ENCODE measurements at places on chromosomes 4 and X.
A peak's percentile ranks its signal among the peaks of the same experiment; 100 is the strongest.

- DNase-seq, result no peak
- H3K27me3 ChIP-seq, result no peaks in the 10 kb centered on the region
- H3K4me1 ChIP-seq, result no peaks in the 10 kb centered on the region
- H3K4me3 ChIP-seq, result no peak overlapping the region
- H3K27ac ChIP-seq, result no peak overlapping the region
Observed at GRCh38 chrX:123084797-123085196, 99.3 kb upstream of the GRIA3 start.

- H3K4me1 ChIP-seq, result peaks cover 3% of the 10 kb centered on the region
- no peak overlapping the region for H3K27ac ChIP-seq
- no peak overlapping the region for H3K4me3 ChIP-seq
- DNase-seq, result no peak
Observed at GRCh38 chr4:40585201-40585799, 44.4 kb downstream of the RBM47 start.

GRCh38 chr4:103478210-103478609 lies 241.6 kb downstream of the TACR3 start:
- DNase-seq, result no peak
- H3K27ac ChIP-seq, result no peak overlapping the region
- no peaks in the 10 kb centered on the region for H3K27me3 ChIP-seq
- no peak overlapping the region for H3K4me3 ChIP-seq

DNA sequence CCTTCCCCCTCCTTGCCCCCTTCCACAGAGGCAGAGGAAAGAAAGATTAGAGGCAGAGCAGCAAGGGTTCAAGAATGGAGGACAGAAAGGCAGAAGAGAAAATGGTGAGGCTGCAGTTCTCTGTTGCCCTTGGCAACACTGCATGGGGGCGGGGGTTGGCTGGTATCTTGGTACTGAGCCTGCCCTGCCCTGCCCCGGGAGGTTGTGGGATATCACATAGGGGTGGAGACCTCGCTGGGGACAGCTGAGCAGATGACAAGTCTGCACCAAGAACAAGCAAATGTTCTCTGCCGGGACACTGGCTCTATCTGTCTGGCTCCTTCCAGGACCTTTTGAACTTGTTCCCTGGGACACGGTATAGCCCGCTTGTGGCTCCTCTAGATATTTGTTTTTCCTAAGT lies 39.8 kb downstream of the NHS start:
- H3K4me1 ChIP-seq, result no peaks in the 10 kb centered on the region
- no peaks in the 10 kb centered on the region for H3K36me3 ChIP-seq
- H3K27me3 ChIP-seq, result no peaks in the 10 kb centered on the region
- DNase-seq, result no peak
- no peak overlapping the region for H3K27ac ChIP-seq
- H3K4me3 ChIP-seq, result no peak overlapping the region

- peak; percentile 35 for DNase-seq
- no peaks in the 10 kb centered on the region for H3K36me3 ChIP-seq
- H3K4me3 ChIP-seq, result no peak overlapping the region
- H3K27me3 ChIP-seq, result no peaks in the 10 kb centered on the region
- H3K4me1 ChIP-seq, result no peaks in the 10 kb centered on the region
Observed at GRCh38 chr4:173990126-173990868, 293.2 kb downstream of the FBXO8 start.

- H3K4me3 ChIP-seq, result no peak overlapping the region
- H3K27ac ChIP-seq, result no peak overlapping the region
- no peaks in the 10 kb centered on the region for H3K36me3 ChIP-seq
- no peak for DNase-seq
Observed at GRCh38 chr4:53912766-53913497, 151.5 kb downstream of the CHIC2 start.

DNA sequence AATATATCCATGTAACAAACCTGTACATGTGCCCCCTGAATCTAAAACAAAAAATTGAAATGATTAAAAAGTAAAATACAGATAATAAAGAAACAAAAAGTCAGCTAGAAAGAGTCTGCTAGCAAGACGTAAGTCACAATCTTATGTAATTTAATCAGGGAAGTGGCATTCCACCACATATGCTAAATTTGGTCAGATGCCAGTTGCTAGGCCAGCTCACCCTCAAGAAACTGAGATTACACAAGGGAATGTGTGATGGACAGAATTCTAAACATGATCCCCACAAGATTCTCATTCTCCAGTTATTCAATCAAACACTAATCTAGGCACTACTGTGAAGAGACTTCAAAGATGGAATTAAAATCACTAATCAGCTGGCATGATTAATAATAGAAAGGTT lies 689.3 kb downstream of the CENPC start:
- no peaks in the 10 kb centered on the region for H3K27me3 ChIP-seq
- no peaks in the 10 kb centered on the region for H3K36me3 ChIP-seq
- no peak overlapping the region for H3K4me3 ChIP-seq
- no peak for DNase-seq

DNA sequence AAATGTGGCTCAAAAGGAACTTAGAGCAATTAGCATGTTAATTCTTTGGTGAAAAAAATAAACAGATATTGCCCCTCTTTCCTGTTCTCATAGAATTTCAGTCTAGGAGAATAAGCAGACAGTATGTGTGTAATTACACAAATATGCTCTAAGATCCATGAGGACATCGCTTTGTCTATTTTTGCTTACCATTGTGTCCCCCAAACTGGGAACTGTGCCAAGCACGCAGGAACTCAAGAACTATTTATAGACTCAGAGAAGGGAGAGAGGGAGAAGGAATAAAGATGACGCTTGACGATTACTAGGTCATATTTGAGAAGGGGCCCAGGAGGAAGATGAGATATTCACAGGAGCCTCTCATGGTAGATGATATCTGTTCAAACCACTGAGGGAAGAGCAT lies 692.6 kb downstream of the RAB28 start:
- H3K4me1 ChIP-seq, result no peaks in the 10 kb centered on the region
- H3K27ac ChIP-seq, result no peak overlapping the region
- no peaks in the 10 kb centered on the region for H3K27me3 ChIP-seq
- no peak for DNase-seq

DNA sequence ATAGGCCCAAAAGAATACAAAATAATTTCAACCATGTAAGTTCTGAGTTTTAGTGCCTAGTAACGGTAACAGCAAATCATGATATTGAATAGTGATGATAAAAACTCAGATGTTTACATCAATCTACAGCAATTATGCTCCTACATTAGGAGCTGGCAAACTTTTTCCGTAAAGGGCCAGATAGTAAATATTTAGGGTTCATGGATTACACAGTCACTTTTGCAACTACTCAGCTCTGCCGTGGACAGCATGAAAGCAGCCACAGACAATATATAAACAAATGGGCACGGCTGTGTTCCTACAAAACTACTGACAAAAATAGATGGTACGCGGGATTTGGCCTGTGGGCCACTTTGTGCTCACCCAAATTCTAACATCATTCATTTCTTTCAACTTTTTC lies 167.8 kb upstream of the NAP1L5 start:
- no peak for DNase-seq
- H3K27ac ChIP-seq, result no peak overlapping the region
- no peaks in the 10 kb centered on the region for H3K4me1 ChIP-seq

DNA sequence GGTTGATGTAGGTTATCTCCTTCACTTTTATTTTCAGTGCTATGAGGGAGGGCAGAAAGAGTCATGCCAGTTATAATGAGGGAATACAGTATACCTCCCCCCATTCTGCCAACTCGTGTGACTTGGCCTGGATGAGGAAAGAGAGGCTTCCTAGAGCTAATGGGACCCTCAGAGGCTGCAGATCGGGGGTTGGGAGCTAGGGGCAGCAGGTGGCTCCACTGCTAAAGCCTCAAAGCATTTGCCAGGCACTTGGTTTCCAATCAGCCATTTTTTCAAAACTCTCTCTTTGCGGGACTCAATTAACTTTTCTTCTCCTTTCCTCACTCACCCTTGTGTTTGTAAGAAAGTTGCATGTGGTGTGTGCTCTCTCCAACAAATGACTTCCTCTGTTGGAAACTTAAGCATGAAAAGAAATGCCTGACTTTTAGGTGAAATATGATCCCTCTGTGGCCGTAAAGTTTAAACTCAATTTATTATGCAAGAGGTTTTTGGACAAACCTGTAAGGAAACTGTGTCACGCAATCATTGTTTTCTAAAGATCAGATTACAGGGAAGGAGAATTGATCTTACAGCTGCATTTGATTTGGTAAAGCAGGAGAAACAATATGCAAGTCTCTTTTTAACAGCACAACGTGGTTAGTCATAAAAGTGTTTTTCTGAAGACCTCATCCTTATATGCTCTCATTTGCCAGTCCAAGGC lies 7.0 kb downstream of the SFRP2 start:
- no peak for DNase-seq
- no peaks in the 10 kb centered on the region for H3K27me3 ChIP-seq
- no peak overlapping the region for H3K4me3 ChIP-seq

DNA sequence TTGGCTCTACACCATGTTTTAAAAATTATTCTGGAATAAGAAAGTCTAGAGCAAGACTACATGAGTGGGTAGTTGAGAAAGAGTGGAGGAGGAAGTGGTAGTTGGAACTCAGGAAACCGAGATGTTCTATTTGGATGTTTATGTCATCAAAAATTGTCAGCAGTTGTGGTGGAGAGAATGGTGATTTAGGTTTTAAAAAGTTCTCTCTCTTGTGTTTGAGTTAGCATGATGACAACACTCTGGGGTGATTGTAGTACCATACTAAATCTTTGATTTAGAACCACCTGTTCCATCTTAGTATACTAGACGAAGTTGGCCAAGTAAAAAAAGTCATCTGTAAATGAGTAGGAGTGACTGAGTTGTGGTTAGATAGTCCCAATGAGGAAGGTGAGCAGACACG lies 40.7 kb downstream of the KLHL2 start:
- DNase-seq, result no peak
- H3K27ac ChIP-seq, result no peak overlapping the region
- H3K36me3 ChIP-seq, result no peaks in the 10 kb centered on the region
- no peaks in the 10 kb centered on the region for H3K27me3 ChIP-seq
- H3K4me3 ChIP-seq, result no peak overlapping the region

DNA sequence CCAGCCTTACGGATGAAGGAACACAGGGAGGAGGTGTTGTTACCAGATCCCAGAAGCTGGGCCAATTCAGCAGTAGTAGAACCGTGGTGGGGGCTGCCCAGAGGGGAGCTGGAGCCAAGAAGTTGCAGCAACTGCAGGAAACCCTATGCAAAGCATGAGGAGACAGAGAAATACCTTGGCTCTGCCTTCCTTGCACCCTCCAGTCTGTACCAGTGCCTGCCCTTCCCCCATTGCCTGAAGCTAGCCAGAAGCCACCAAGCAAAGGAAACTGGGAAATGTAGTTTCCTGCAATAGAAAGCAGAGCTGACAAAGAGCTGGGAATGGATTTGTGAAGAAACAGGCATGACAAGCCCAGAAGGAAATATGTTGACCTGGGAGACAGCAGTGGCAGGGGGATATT lies 108.7 kb upstream of the FUNDC1 start:
- no peaks in the 10 kb centered on the region for H3K36me3 ChIP-seq
- H3K4me3 ChIP-seq, result no peak overlapping the region
- H3K27me3 ChIP-seq, result no peaks in the 10 kb centered on the region
- no peak overlapping the region for H3K27ac ChIP-seq
- no peaks in the 10 kb centered on the region for H3K4me1 ChIP-seq
